Stimulated activated CD8-positive, alpha-beta memory T cell treated with anti-CD3 and anti-CD28 coated beads, Interleukin-4, amount 100 ng/mL, for 24 hours (primary cell): ENCODE measurements at places on chromosomes 3 and 15.

DNA sequence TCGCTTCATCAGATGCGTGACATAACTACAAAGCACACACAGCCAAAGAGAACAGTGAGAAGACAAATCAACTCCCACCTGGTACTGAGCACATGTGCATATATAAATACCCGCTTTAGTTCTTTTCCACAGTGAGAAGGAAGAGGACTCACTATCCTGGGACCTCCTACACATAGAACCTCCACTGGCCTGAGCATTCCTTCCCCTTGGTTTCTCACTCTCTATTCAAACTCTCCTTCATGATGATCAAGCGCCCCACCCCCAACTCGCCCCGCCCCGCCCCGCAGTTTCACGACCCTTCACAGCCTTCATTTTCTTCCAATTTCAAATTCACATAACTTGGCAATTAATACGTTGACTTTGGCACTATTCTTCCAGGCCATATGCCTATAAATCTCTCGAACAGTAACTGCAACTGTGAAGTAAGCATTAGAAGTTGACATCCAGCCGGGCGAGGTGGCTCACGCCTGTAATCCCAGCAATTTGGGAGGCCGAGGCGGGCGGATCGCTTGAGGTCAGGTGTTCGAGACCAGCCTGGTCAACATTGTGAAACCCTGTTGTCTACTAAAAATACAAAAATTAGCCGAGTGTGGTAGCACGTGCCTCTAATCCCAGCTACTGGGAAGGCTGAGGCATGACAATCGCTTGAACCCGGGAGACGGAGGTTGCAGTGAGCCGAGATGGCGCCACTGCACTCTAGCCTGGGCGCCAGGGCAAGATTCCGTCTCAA is 1.1 kb downstream of the RPS17 start:
- no peak for DNase-seq

- DNase-seq, result no peak
Observed at GRCh38 chr3:39533226-39533625, 65.7 kb downstream of the MOBP start.

- no peak for DNase-seq
Observed at GRCh38 chr3:48186631-48187300, 1.5 kb downstream of the CDC25A start.

DNA sequence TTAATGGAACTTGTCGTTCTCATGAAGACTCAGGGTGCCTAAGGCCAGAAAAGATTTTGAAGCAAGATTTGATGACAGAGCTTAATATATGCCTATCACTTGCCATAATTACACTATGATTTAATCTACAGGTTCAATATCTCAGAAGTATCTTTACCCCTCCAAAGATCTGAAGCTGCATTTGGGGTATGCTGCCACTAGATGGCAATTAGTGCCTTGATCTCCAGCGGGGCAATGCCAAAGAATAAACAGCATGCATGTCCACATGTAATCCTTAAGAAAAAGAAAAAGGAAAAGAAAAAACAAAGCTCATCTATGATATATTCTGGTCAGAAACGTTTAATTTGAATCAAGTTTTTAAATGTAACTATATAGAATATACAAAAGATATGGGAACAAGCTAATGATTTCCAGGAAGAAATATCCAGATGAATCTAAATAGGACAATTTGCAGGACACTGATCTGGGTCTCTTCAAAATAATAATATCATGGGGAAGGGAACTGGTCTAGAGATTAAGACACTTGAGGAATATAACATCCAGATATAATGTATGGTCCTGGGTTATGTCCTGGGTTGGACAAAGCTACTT is 55.0 kb upstream of the SOX14 start:
- DNase-seq, result no peak

- no peak for DNase-seq
Observed at GRCh38 chr3:141699324-141699723, 38.8 kb upstream of the RNF7 start.

DNA sequence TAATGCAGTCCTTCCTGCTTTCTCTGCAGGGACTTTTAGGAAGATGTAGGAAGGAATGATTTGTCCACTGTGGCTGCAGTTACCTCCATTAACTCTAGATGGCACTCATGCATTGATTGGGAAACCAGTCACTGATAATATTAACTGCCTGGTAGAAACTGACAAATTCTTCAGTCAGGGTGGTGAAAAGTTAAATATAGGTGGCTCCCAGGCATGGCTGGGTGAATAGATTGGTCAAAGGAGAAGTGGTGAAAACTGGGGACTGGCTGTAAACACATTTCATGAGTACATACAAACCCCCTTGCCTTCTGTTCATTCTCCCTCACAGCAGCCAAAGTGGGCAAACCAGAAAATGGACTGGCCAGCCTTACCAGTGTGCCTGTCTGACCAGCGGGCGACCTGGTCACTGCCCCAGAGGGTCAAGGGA is 333.4 kb downstream of the THSD4 start:
- DNase-seq, result no peak
